Stimulated activated naive B cell treated with anti-CD40 and anti-IgM and Interleukin-4, amounts not matched to agents 10 μg/mL and 1 μg/mL and 100 μg/mL, for 72 hours (primary cell): ENCODE measurements at places on chromosomes 3 and 15.

- no peaks in the 10 kb centered on the region for H3K27me3 ChIP-seq
- no peak overlapping the region for H3K4me3 ChIP-seq
- no peak overlapping the region for H3K27ac ChIP-seq
- no peaks in the 10 kb centered on the region for H3K36me3 ChIP-seq
- no peak for DNase-seq
These were observed 165.4 kb downstream of the GHSR start for GRCh38 chr3:172282850-172283249.

DNA sequence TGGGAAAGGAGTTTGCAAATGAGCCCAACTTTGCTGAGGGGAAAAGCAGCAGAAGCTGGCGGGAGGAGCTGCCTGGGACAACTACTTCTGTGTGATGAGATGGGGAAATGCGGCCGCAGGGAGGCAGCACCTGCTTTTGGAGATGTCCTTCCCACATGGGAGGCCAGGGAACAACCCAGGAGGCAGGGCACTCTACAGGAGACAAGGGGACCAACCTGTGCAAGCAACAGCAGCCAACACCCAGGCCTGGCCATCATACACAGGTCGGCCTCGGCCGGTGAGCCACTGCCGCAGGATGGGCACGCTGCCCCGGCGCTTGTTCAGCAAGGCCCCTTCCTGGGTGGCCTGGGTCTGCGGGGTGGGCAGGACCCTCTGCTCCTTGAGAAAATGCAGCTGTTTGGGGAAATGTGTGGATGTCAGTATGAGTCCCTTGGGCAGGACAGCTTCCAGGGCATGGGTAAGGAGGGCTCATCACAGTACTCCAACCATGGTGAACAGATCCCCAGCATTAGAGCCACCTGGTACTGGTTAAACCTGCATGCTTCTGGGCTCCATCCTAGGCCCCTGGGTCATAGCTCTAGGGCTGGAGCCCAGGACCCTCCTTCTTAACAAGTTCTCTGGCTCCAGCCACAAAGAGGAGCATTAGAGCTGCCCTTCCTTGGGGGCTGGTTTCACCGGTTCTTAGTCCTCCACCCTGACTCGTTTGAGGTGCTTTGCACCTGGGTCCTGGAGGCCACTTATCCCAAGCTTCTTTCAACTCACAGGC is 11.6 kb downstream of the EPB42 start:
- H3K4me3 ChIP-seq: no peak overlapping the region
- peaks cover 19% of the 10 kb centered on the region for H3K27me3 ChIP-seq
- no peaks in the 10 kb centered on the region for H3K36me3 ChIP-seq
- H3K27ac ChIP-seq: no peak overlapping the region
- no peak for DNase-seq

DNA sequence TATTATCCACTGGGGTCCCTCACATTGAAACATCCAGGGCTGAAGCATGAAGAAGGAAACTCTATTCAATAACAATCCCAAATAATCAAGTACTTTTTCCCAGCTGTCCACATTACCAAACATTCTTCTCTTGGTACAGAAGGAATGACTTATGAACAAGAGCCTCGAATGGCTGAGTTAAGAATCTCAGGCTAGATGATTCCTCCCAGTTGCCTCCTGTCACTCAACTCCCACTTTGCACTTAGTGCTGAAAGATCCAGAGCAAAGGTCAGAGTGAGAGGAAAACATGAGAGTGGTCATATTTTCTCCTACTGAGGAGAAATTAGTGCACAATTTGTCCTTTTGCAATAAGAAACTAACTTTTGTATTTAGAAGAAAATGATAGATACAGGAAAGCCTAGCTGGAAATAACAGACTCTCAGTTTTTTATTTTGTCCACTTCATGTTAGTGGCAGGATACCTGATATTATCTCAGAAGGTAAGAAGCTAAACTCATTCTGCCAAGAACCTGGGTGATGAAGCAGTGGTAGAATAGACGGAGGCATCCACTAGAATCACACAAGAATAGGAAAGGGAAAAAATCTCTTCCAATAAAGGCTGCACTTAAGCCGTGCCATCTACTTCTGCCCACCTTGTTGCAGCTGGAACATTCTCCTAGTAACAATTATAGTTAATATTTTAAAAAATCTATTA is 46.2 kb downstream of the GADL1 start:
- no peaks in the 10 kb centered on the region for H3K4me1 ChIP-seq
- H3K27me3 ChIP-seq: no peaks in the 10 kb centered on the region
- no peak for DNase-seq
- H3K27ac ChIP-seq: no peak overlapping the region

DNA sequence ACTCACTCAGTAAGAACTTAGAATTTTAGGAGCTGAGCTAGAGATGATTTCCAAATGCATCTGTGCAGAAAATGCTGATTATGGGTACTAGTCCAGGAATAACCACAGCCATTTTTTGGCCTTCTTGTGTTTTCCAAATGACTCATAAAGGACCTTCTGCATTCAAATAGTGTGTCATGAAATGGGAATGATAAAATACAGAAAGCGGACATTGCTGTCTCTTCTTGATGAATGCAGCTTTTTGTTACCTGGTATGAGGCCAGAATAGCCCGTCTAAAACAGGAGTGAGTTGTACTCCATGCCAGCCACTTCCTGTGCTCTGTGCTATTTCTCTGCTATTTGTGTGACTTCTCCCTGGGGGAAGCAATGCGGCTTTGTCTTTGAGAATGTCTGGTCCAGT is 20.5 kb upstream of the FRMD5 start:
- no peak overlapping the region for H3K27ac ChIP-seq
- H3K36me3 ChIP-seq: no peaks in the 10 kb centered on the region

- peak overlapping the region; percentile 75 for H3K27ac ChIP-seq
- H3K4me3 ChIP-seq: no peak overlapping the region
- H3K36me3 ChIP-seq: peaks cover 69% of the 10 kb centered on the region
- DNase-seq: no peak
These were observed 96.2 kb downstream of the UBE3A start for GRCh38 chr15:25342629-25343028.

- H3K4me3 ChIP-seq: no peak overlapping the region
- DNase-seq: no peak
- no peaks in the 10 kb centered on the region for H3K27me3 ChIP-seq
- H3K4me1 ChIP-seq: peaks cover 16% of the 10 kb centered on the region
These were observed 17.2 kb downstream of the FLNB start for GRCh38 chr3:58025406-58025805.

- no peak for DNase-seq
- no peaks in the 10 kb centered on the region for H3K4me1 ChIP-seq
- peaks cover 7% of the 10 kb centered on the region for H3K27me3 ChIP-seq
- no peak overlapping the region for H3K4me3 ChIP-seq
These were observed 11.6 kb upstream of the PLSCR4 start for GRCh38 chr3:146262371-146263110.

- H3K36me3 ChIP-seq: no peaks in the 10 kb centered on the region
- H3K27ac ChIP-seq: no peak overlapping the region
- DNase-seq: no peak
- H3K4me3 ChIP-seq: no peak overlapping the region
These were observed 21.0 kb upstream of the FAM174B start for GRCh38 chr15:92676561-92676960.

- H3K27me3 ChIP-seq: peaks cover 13% of the 10 kb centered on the region
- DNase-seq: no peak
- H3K4me3 ChIP-seq: peak overlapping the region; percentile 33
- H3K36me3 ChIP-seq: peaks cover 5% of the 10 kb centered on the region
- peaks cover 33% of the 10 kb centered on the region for H3K4me1 ChIP-seq
- H3K27ac ChIP-seq: peak overlapping the region; percentile 34
These were observed 39.8 kb downstream of the CHDH start for GRCh38 chr3:53806182-53807116.

DNA sequence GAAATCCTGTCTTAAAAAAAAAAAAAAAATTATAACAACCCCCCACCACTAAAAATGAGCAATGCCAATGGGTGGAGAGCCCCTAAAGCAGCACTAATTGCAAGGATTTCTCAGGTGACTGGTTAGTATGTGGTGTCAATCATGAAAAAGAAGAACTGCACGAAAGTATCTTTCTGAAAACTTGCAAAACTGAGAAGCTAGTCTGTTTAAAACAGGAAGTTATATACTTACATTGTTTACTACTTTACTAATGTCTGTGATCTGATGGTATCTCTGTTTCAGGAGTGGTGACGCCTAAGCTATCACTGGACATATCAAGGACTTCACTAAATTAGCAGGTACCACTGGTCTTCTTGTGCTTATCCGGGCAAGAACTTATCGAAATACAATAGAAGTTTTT is at the start of gene CCR3:
CCR3 (plus strand) TSS at position 341 of the 400 bp plus-strand sequence. CDS start 22,699 bp downstream, outside the sequence.
- peaks cover 7% of the 10 kb centered on the region for H3K4me1 ChIP-seq
- no peaks in the 10 kb centered on the region for H3K36me3 ChIP-seq
- H3K27ac ChIP-seq: no peak within 1 kb of the TSS
- peaks cover 8% of the 10 kb centered on the region for H3K27me3 ChIP-seq

DNA sequence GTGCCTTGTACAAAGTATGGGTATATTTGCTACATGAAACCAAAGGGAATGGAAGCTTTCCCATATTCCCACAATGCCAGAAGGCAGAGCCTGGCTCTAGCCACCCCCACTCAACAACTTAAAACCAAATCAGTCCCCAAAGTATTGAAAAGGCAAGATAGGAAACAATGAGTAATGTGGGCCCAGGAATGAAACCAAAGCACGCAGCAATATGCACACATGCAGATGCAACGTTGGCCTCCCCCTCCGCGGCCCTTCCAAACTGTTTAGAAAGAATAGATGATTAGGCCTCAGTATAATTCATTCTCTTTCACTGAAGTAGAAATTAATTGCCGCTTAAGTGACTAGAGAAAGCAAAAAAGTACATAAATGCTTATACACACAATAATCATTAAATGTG is 59.1 kb downstream of the THRB start:
- H3K4me1 ChIP-seq: peaks cover 9% of the 10 kb centered on the region
- no peaks in the 10 kb centered on the region for H3K36me3 ChIP-seq
- H3K4me3 ChIP-seq: no peak overlapping the region
- DNase-seq: no peak

DNA sequence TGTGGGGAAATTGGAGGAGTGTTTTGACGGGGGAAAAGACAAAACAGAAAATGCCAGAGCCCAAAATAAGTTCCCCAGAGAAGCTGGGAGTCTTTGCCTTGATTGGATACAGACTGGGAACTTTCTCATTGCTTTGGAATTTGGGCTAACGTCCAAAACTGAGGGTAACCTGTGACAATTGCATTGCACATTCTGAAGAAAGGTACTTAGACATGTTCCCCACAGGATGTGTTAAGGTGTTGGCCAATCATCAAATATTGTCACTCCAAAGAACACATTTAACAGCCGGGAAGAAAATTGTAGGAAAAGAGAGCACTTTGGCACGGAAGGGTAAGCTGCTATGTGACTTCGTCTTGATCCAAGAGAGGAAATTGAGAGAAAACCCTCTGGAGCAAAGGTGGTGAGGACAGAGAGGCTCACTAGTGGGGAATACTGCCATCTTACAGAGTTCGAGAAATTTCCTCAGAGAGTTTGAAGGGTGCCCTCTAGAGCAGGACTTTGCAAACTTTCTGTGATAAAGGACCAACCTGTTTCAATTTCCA is 619.5 kb upstream of the TBL1XR1 start:
- DNase-seq: no peak
- no peaks in the 10 kb centered on the region for H3K36me3 ChIP-seq
- no peak overlapping the region for H3K4me3 ChIP-seq
- H3K27ac ChIP-seq: no peak overlapping the region
- H3K4me1 ChIP-seq: peaks cover 27% of the 10 kb centered on the region

DNA sequence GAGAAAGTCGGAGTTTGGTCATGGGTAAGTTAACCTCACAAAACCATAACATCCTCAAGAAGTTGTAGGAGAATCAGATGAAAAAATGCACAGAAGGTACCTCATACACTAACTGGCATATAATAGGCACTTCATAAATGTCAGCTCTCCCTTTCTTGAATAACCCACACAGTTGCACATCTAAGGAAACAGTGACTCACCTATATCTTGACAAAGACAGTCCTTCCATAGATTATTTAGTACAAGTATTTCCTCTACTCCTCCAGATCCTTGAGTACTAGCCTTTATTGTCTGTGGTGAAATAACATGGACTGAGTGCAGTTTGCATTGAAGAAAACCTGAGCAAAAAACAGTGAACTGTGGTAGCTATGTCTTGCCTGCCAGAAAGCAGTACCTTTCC is 46.6 kb downstream of the MAGI1 start:
- no peak overlapping the region for H3K27ac ChIP-seq
- no peaks in the 10 kb centered on the region for H3K36me3 ChIP-seq

DNA sequence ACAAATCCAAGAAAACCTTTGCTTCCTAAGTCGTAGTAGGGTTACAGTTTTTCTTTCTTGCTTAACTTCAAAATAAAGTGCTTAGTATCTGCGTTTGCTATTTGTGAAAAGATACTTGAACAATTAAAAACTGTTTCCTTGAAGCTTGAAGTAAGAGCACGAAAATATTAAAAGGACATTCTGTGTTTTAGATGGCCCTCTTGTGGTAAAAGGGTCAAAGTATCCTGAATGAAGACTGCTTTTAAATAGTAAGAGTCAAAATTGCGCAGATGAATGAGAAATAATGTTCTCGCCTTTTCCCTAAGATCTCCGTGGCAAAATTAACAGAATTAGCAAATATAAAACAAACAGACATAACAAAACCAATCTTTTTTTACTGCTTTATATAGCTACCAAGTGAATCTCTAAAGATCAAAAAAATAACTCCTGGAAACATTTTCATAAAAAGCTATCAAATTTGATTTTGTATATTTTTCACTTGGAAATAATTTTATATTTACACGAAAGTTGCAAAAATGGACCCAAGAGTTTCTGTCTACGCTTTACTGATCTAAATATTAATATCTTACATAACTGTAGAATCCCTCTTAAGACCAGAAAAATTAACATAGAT is 175.4 kb downstream of the MBNL1 start:
- peaks cover 31% of the 10 kb centered on the region for H3K36me3 ChIP-seq
- H3K4me3 ChIP-seq: no peak overlapping the region
- no peaks in the 10 kb centered on the region for H3K27me3 ChIP-seq
- peaks cover 56% of the 10 kb centered on the region for H3K4me1 ChIP-seq
- no peak for DNase-seq

GRCh38 chr3:139123377-139124095 is 78.8 kb upstream of the PRR23C start:
- H3K4me1 ChIP-seq: no peaks in the 10 kb centered on the region
- H3K27ac ChIP-seq: no peak overlapping the region
- no peaks in the 10 kb centered on the region for H3K36me3 ChIP-seq
- DNase-seq: no peak
- H3K4me3 ChIP-seq: no peak overlapping the region

- H3K36me3 ChIP-seq: no peaks in the 10 kb centered on the region
- no peak overlapping the region for H3K4me3 ChIP-seq
- peaks cover 9% of the 10 kb centered on the region for H3K27me3 ChIP-seq
- peaks cover 21% of the 10 kb centered on the region for H3K4me1 ChIP-seq
- no peak overlapping the region for H3K27ac ChIP-seq
These were observed 231.8 kb downstream of the RBMS3 start for GRCh38 chr3:29512641-29513040.

DNA sequence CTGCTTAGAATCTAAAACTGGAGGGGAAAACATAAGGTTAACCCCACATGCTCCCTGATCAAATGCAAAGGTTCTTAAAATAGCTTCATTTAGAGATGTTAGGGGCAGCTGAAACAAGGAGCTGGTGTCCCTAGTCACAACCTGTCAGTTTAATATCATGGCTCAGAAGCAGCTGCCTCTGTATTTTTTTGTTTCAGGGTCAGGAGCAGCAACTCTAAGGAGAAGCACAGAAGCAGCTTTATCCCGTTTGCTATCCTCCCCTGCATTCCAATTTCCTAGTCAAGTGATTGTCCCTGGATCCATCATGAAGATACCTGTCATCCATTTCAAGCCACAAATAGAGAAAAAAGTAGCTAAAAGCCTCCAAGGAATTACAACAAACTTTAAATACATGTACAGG is 4.1 kb downstream of the FILIP1L start:
- H3K27me3 ChIP-seq: no peaks in the 10 kb centered on the region
- H3K36me3 ChIP-seq: peaks cover 9% of the 10 kb centered on the region
- peaks cover 14% of the 10 kb centered on the region for H3K4me1 ChIP-seq
- DNase-seq: no peak
